ENCODE measurements at places on chromosomes 6 and 20.

- no peak for DNase-seq
These were observed 92.1 kb upstream of the GCM1 start for GRCh38 chr6:53240761-53241160.

GRCh38 chr6:27966044-27966443 is 9.0 kb downstream of the OR2B6 start:
- no peak for DNase-seq

- DNase-seq, result no peak
These were observed 29.9 kb upstream of the BACH2 start for GRCh38 chr6:90326404-90327057.

DNA sequence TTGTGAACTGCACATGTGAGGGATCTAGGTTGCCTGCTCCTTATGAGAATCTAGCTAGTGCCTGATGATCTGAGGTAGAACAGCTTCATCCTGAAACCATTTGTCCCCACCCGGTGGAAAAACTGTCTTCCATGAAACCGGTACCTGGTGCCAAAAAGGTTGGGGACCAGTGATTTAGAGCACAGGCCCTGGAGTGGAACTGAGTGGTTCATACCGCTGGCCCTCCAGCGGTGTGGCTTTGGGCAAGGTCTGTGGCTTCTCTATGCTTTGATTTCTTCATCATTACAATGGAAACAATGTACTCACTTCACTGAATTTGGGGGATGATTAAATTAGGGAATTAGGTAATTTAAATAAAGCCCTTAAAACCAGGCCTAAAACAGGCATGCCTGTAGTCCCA is 36.3 kb downstream of the CD164 start:
- no peak for DNase-seq

DNA sequence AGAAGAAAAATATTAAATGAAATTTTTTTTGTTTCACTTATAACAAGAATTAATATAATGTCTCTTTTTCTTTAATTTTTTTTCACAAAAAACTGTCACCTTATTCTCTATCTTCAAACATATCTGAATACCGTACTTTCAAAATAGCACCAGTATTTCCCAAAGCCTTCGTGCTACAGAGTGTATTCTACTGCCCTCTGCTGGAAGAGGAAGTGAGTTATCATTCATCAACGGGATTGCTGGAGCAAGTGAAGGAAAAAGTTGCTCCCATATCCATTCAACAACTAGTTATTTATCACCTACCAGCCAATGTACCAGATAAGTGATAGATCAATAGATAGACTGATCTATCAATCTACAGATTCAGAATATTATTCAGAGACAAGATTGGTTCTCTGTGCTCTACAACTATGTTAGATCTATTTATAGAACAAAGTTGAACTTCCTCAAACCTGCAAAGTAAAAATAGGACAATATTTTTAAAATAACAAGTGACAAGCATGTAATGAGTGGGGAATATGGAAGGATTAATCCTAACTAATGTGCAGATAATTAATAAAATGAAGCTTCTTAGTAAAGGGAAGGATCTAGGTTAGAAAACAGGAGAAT is 26.7 kb upstream of the TFAP2B start:
- DNase-seq, result peak; percentile 11

GRCh38 chr6:54681267-54681666 is 165.3 kb upstream of the FAM83B start:
- DNase-seq, result no peak

DNA sequence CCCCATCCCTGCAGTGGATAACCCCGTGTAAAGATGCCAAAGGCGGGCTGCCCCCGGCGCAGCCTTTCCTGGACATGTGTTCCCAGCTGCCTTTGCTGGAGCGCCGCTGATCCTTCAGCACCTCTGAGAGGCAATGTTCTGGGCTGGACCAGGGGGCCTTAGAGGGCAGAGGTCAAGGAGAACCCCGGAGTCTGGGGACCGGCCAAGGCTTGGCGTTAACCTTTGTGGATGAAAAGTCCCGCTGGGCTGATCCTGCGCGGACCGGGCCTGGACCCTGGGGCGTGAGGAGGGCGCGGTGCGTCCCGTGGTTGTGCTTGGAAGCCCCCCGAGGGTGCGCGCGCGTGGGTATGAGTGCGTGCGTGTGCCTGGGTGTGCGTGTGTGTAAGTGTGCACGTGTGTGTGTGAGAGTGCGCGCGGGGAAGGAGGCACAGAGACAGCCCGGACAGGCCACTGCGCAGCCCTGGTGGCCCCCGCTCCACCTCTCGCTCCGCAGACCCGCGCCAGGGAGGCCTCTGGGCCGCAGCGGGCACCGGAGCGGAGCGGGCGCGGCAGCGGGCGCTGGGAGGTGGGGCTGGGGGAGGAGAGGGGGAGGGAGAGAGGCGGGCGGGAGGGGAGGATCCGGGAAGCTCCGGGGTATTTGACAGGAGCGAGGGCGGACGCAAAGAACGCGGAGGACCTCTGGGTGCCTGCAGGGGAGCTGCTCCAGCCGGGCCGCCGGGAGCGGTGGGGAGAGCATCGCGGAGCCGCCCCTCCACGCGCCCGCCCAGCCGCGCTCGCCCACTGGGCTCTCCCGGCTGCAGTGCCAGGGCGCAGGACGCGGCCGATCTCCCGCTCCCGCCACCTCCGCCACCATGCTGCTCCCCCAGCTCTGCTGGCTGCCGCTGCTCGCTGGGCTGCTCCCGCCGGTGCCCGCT is at the start of gene SMOC2:
TSS of gene SMOC2 (plus strand) at position 665 of the 914 bp plus-strand sequence. CDS start at position 852, 187 bp downstream.
- DNase-seq, result no peak

DNA sequence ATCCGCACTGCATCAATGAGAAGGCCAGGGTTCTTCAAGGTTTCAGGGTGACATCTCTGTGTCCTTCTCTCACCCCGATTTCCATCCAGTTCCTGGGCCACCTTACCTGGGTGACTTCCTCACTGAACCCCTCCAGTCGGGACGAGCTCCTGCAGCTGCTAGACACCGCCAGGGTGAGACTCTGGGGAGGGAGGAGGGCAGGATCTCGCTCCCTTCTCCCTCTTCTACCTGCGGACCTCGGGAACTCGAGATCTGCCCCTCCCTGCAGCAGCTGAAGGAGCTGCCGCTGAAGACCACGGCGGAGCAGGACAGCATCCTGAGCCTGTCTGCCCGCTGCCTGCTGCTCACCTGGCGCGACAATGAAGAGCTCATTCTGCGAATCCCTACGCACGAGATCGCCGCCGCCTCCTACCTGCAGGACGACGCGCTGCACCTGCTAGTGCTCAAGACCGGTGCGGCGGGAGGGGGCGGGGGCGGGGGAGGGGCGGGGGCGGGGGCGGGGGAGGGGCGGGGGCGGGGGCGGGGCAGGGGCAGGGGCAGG is 7.5 kb downstream of the CCM2L start:
- DNase-seq, result no peak

DNA sequence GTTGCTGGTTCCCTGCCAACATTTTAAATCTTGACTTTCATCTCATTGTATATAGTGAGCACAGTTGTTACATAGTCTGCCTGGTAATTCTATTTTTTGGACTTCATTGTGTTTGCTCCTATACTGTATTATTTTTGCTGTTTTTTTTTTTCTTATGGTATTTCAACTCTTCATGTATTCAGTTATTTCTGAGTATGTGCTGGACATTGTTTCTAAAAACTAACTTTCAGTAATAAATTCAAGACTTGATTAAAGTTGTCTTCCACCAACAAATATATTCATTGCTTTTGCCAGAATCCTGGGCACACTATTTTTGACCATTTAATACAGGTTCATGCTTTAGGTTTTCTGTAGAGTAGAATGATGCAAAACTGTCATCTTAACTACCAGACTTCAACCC is 698.3 kb downstream of the MAFB start:
- no peak for DNase-seq

DNA sequence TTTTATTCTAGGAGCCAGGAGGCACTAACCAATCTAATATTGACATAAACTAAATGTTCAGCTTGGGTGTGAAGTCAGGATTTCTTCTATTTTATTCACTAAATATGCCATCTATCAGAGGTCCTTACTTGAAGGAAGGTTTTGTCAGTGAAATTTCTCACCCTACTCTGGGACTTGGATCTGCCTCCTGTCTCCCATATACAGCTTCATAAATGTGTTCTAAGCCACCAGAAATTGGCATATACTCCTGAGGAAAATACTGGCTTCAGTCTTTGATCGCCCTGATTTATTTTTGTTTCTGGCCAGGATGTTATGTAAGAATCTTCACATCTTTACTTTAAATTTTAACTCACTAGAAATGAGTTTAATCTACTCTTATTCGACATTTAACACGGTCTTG is 647.7 kb downstream of the C6orf118 start:
- DNase-seq, result no peak

DNA sequence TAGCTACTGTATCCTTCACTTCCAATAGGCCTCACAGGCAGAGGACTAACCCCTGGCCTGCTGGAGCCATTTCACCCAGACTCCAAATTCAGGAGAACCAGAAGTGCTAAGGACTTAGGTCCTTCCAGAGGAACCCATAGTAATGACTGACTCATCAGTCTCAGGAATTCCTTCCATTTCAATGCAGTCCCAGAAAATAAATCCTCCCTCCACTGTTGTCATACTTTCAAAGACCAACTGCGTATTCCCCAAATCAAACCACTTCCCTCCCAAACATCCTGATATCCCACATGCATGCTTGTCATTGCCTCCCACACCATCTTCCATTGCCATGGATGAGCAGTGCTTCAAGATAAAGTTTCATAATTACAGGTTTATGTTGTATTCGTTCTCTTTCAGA is 31.8 kb upstream of the NT5E start:
- no peak for DNase-seq

GRCh38 chr20:35871259-35871771 is 83.0 kb downstream of the SCAND1 start:
- no peak for DNase-seq

DNA sequence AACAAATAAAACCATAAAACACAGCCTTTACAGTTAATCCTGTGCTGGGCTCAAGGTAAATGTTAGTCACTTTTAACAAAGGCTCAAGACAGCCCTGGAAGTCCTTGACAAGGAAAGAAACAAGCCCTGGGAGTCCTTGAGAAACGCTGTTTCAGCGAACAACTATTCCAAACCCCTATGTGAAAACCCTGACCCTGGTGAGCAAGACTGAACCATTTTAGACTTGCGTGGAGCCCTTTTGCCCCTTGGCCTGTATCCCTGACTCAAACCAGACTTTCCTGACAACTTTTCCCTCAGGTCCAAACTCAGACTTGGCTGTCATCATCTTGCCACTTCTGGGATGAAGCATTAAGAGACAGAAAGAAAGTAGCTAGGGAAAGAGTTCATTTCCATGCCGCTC is 180.4 kb downstream of the AIG1 start:
- no peak for DNase-seq

- no peak for DNase-seq
These were observed 60.2 kb upstream of the RALY start for GRCh38 chr20:33933469-33933909.

DNA sequence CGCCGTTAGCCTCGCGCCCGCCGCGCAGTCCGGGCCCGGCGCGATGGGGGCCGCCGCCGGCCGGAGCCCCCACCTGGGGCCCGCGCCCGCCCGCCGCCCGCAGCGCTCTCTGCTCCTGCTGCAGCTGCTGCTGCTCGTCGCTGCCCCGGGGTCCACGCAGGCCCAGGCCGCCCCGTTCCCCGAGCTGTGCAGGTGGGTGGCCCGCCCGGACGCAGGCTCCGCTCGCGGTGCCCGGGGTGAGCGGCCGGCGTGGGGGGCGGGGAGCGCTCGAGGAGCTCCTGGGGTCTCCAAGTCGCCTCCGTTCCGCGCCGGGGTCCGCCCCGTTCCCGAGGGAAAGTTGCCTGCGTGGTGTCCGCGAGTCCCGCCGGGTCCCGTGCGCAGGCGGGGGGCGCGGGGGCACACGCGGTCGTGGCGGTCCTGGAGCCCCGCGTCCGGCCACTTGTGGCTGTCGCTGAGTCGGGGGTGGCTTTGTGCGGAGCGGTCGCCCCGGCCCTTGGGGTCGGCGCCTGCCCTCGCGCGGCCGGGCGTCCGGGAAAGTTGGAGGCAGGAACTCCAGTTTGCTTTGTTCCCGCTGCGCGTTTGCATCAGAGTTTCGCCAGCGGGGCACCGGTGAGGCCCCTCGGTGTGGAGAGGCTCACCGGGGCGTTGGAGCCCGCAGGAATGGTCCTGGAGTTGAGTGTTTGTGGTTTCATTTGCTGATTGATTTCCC is 476 bp downstream of the IGF2R start:
- no peak for DNase-seq

- DNase-seq, result no peak
These were observed 40.3 kb upstream of the AHI1 start for GRCh38 chr6:135537741-135538301.

DNA sequence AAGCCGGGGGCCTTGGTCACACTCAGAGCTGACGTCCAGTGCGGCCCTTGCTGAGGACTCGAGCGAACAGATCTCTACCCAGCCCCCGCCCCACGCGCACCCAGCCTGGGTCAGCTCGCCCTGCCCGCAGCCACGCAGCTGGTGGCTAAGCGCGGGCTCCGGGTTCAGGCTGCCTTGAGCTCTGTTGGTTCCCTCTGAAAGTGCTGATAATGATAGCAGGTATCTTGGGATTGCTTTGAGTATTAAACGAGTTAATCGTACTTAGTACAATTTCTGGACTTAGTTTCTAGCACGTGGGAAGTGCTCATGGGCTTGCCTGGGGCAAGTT is 88.1 kb upstream of the TGM3 start:
- no peak for DNase-seq

GRCh38 chr6:78308025-78308424 is 559.3 kb upstream of the IRAK1BP1 start:
- no peak for DNase-seq

DNA sequence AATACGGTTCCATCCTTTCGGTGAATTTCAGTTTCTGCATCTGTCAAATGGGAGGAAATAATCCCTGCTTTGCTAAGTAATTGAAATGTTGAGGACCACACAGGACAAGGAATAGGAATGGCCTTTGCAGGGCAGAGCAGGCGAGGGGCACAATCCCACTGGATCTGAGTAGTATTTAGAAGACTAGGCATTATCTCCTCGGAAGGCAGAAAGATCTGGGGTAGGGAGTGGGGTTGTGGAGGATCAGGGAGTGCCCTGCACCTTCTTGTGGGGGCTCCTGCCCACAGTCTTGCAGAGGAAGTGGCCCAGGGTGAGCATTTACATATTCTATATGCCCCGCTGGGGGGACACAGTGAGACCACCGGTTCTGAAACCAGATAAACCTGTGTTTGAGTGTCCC is 87.1 kb upstream of the SIRPA start:
- no peak for DNase-seq

DNA sequence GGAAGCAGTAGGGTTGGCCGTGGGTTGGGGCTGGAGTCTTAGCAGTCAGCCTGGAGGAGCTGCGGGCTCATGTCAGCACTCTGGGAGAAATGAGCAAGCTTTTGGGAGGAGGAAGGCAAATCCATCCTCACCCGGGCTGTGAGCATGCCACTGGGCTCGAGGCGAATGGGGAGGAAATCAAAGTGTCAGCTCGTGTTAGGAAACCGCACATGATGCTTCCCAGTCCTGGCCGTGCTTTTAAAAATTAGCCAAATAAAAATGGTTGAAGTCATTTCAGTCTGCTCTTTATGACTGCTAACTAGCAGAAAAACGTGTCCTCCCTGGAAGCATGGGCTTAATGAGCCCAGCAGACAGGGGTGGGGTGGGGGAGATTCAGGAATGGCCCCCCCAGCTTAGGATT is 98.1 kb downstream of the NFATC2 start:
- DNase-seq, result no peak

GRCh38 chr6:43367245-43367984 is 2.0 kb downstream of the ZNF318 start:
- DNase-seq, result no peak

- DNase-seq, result no peak
These were observed 344.1 kb upstream of the MARCKS start for GRCh38 chr6:113513086-113513485.
